ENCODE measurements at places on chromosomes 5 and 9.

DNA sequence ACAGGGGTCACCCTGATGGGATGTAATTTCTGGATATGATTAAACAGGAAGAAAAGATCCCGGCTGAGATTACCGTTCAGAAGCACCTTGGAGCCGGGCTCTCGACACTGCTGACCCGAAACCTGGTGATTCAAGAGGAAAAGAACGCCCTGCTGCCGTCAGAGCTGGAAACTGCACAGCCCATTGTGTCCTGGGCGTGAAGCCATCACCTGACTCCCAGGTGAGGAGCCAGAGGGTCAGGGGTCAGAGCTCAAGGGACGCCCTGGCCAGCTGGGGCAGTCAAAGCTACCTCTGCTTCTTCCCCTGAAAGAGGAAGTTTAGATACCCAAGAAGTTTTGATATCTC lies 17.8 kb upstream of the SLC12A7 start:
- no peak for DNase-seq

- no peak for DNase-seq
These were observed 577.4 kb downstream of the ISL1 start for GRCh38 chr5:51960617-51961121.

DNA sequence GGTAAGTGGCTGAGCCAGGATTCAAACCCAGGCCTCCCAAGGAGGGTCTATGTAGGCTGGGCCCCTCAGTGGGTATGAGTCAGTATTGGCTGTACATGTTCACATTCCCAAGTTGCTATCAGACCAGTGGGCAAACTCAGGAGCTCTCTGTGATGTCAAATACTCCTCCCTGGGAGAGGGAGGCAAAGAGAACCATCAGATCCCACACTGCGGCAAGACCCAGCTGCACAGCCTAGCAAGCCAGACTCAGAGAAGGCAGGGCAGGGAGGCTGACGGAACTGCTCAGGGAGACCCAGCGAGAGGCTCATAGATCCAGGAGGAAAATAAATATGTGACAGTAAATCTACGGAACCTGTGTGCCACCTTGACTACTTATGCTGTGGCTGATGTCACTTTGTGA lies 42.6 kb upstream of the SAP30L start:
- DNase-seq: no peak

DNA sequence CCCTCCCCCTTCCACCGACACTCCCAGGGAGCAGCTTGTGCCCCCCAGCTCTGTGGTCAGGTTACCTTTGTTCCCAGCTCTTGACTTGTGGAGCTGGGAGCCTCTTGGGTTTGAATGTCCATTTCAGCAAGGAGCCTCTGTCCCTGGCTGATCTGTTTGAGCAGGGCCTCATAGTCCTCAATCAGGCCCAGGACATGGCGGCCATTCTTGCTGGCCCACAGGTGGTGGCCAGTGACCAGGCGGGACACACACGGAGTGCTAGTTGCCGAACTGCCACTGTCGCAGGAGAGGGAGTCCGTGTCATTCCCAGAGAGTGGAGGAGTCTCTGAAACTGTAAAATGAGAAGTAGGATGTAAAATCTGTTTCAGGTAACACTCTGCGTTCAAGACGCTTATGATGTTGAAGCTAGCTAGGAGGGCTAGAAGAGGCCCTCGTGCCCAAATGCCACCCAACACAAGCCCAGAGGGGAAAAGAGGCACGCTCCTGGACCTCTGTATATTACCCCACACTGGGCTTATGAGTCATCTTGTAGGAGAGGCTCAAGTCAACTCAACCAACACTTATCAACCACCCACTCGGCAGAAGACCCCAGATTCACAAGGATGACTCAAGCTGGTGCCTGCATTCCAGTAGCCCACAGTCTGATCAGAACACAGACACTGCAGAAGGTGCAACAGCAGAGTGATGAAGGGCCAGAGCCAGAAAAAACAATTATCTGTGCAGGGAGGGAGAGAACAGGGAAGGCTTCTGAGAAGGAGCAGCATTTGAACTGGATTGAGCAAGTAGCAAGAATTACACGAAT lies 177.0 kb downstream of the CDK5RAP2 start:
- DNase-seq: no peak

DNA sequence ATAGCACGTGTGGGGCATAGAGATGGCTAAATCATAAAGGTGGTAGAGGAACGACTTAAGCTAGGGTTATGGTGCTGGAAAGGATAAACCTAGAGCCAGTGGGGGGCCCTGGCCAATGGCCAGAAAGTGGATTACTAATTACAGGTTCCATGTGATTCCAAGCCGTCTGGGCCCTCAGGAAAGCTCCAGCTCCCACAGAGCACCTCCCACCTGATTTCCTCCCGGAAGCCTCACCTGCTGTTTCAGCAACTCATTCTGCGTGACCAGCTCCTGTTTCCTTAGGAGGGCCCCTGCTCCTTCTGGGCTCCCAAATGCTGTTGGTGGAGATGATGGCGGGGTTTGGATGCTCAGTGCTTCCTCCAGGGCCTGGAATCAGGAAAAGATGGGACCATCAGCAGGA lies 16.2 kb downstream of the GPX3 start:
- no peak for DNase-seq

DNA sequence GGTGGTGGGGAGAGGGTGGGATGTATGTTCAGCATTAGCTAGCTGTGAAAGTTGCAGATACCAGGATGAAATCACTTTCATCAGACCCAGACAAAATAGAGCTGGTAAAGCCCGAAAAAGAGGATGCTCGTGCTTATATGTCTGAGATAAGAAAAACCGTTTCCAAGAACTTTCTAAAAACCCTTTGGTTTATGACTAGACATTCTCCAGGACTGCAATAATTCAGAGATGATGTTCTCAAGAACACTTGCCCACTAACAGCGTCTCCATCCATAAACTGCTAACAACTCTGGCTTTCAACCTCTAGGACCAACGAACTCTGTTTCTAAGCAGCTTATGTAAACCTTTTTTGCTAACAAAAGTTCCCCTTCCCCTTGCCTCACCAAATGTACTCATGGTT lies 8.4 kb upstream of the AMACR start:
- DNase-seq: no peak

GRCh38 chr9:121636341-121636865 lies 15.0 kb upstream of the DAB2IP start:
- DNase-seq: no peak

All from activated CD8-positive, alpha-beta memory T cell treated with anti-CD3 and anti-CD28 coated beads for 24 hours (primary cell).